ENCODE measurements at places on chromosomes 5 and 9. TPM values are rescaled to one million over a fixed set of nuclear protein-coding genes. Genes with fewer than 3 reads are reported as not detected.
A peak's percentile ranks its signal among the peaks of the same experiment; 100 is the strongest.

DNA sequence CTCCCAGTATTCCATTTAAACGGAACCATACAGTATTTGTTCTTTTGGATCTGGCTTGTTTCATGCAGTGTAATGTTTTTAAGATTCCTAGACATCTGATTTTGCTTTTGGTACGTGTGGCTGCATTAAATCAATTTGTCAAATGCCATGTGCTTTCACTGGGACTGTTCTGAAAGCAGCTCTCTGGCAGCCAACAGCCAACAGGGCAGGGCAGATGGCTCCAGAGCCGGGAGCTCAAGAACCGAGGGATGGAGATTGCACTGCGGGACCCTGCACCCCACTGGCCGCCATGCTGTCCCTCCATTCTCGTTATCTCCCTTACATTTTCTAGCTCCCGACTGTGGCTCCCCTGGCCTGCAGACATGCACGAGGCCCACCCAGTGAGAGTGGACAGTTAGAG, 33.4 kb upstream of the AIF1L start:
- no peak for DNase-seq

GRCh38 chr9:105039175-105039799, 111.3 kb upstream of the ABCA1 start:
- DNase-seq, result no peak

- no peak for DNase-seq
These were observed 106.3 kb downstream of the MEF2C start for GRCh38 chr5:88776692-88777091.

DNA sequence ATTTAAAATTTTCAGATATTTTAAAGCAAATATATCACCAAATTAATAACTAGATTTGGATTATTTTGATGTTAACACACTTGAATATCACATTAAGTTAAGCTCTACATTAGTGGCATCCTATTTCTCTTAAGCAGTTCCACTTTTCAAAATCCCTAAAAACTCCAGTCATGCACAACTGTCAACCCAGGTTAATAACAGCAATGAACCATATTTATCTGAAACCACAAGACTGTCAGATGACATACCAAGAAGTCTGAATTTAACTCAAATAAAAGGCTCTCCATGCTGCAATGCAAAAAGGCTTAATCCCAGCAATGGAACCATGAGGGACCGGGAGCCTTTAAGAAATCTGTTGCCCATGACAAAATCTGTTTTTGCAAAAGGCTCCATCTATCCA, 27.5 kb downstream of the FNIP1 start:
- no peak for DNase-seq

The SNX18 gene
- 14.2 TPM for polyA plus RNA-seq

DNA sequence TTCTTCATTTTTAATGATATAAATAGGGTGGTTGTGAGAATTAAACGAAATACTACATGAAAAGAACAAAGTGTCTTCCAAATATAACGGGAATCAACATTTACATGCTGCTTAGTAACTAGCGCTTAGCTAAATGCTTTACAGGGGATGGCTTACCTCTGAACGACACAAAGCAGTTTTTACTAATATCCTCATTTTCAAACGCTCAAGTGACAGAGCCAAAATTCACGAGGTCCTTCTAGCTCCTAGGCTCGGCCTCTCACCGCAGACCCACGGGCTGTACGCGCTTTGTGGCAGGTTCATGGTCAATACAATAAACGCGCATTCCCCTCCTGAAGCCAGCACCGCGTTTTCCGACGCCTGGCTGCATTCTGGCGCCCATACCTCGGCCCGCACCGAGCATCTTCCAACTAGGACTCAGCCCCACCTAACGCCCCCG, 442 bp downstream of the ZNF510 start:
- no peak for DNase-seq

The CORO2A gene
- 1.5 TPM for polyA plus RNA-seq

The SV2C gene
- polyA plus RNA-seq, result not detected

GRCh38 chr9:107488375-107489143, 1.0 kb downstream of the KLF4 start:
- peak; percentile 91 for DNase-seq

GRCh38 chr9:92196909-92197308, 81.7 kb upstream of the SPTLC1 start:
- peak; percentile 76 for DNase-seq
